Esophagus muscularis mucosa (tissue), 4 donors: ENCODE measurements at places on chromosomes 16 and 17. TPM values are rescaled to one million over a fixed set of nuclear protein-coding genes. Genes with fewer than 3 reads are reported as not detected.

- peak; percentile 95 for DNase-seq
Measured at GRCh38 chr16:72985995-72986394, 61.9 kb downstream of the ZFHX3 start.

- no peak for DNase-seq
Measured at GRCh38 chr16:50496990-50497389, 51.2 kb upstream of the NKD1 start.

GRCh38 chr17:9266697-9267117 is 245.4 kb downstream of the NTN1 start:
- DNase-seq = no peak

GRCh38 chr17:80770881-80771611 is 220.6 kb upstream of the CHMP6 start:
- DNase-seq = no peak

GRCh38 chr16:78425891-78426510 is 326.5 kb downstream of the WWOX start:
- peak; percentile 62 for DNase-seq

- no peak for DNase-seq
Measured at GRCh38 chr17:3835410-3836229, 10.4 kb downstream of the NCBP3 start.

RRAD gene
- 63.9 TPM for total RNA-seq

DNA sequence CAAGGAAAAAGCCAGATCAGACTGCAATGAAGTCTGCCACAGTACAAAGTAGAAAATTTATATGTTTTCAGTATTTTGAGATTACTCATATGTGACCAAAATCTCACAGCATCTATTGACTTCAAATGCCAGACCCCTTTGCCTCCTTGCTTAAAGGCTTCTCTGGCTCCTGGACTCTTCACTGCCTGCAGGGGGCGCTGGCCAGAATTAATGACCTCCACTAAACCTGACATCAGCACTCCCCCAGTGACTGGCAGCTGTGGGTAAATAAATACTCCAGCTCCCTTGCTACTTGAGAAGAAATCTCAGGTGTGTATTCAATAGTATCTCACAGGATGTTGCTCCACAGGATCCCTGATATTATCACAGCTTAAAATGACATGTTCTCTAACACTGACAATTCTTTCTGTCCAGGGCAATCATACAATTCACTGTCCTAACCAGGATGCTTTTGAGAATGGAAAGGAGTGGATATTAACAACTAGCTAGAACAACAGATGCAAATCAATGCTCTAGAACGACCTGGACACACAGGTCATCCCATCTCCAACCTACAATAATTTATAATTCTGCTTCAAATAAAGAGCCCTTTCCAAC is 4.0 kb downstream of the BECN1 start:
- no peak for DNase-seq

TBC1D3G gene
- not detected for total RNA-seq

GRCh38 chr17:67365738-67366192 is 612 bp downstream of the PSMD12 start:
- no peak for DNase-seq

DNA sequence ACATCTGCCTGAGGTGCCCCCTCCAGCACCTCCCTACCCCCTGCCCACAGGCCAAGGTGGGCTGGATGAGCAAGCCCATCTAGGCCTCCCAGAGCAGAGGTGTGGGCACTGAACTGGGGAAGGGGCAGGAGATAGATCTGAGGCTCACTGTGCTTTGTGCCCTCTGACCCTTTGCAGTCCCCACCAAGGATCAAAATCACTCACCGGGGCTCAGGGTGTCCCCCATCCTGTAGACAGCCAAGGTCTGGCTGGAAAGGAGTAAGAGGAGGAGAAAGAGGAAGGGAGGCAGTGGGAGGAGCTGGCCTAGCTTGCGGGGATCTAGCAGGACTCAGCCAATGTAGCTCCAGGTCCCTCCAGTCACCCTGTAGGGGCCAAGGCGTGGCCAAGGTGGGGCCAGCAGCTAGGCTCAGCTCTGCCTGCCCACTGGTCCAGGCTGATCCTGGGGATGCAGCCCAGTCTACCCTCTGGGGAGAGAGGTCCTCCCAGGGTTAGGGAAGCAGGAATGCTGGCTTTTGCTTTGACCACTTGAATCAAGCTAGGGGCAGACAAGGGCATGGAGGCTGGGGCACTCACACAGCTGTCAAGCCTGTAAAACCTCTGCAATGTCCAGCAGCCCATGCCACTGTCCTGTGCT is 1.8 kb downstream of the SLC12A4 start:
- DNase-seq = no peak

EVI2B gene
- 5.1 TPM for total RNA-seq

KRTAP17-1 gene
- not detected for total RNA-seq

GRCh38 chr17:44123356-44124117 is at the start of gene HDAC5:
Gene HDAC5 (minus strand): TSS chr17:44123641. CDS start chr17:44117515, 6,126 bp downstream.
- DNase-seq = peak; percentile 100

GRCh38 chr16:11481987-11482386 is 104.7 kb downstream of the LITAF start:
- no peak for DNase-seq

DNA sequence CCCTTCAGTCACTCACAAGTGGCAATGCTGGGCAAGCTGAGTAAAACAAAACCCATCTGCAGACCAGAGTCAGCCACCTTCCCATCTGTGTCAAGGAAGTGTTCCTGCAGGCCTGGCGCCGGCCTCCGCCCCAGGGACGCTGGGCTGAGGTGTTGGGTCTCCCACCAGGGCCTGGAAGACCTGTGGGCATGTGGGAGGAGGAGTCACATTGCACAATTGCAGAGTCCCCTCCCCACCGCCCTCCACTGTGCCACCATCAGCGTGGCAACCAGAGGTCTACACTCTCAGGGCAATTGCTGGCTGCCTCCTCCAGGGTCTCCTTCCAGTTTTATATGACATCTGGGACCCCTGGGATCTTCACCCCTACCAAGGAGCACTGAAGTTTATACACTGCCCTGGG is 3.0 kb upstream of the MYO15A start:
- no peak for DNase-seq

- no peak for DNase-seq
Measured at GRCh38 chr16:73062743-73063733, 15.1 kb upstream of the ZFHX3 start.

IL17C gene
- not detected for total RNA-seq

GRCh38 chr17:65901394-65901793 is 290.5 kb downstream of the CEP112 start:
- no peak for DNase-seq

DNA sequence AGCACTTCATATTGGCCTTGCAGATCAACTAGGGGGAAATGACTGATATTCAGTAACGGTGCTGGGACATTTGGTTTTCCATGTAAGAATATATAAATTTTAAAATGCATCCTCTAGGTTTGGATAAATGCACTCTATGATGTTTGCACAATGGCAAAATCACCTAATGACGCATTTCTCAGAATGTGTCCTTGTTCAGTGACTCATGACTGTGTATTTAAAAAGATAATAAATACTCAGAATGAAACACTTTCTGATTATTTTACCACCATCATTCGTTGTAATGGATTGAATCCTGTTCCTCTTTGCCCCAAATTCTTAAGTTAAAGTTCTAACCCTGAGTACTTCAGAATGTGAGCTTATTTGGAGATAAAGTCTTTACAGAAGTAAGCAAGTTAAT is 17.2 kb upstream of the ADGRG1 start:
- DNase-seq = no peak

GRCh38 chr16:61929776-61930175 is 106.5 kb downstream of the CDH8 start:
- DNase-seq = no peak

DNA sequence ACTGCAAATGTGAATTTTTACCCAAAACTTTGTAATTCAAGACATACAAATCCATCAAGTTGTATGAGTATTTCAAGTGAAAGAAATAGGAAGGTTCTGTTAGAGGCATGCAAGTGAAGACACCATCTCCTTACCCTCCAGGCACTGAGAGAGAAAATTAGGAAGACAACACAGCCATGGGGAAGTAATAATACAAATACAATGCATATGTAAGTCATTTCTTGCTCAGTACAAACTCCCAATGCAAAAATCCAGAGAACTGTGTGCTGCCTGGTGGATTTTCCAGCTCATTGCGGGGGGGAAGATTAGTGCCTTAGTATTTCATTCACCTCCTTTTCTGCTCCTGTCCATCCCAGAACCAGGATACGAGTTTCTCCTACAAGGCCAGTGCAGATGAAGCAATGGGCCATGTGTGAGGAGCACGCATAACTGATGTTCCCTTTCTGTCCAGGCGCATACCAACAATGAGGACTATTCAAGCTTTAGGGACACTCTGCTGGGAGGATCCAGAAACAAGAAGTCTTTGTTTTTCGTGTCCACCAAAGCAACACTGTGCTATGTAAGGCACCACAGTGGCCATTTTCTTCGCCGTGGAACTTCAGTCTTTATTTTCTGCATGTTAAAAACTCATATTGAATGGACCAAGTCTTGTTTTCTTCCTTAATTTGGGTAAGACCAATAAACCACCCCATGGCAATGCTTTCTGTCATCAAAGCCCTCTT is 143.7 kb upstream of the RCVRN start:
- DNase-seq = no peak

DPEP3 gene
- not detected for total RNA-seq

GRCh38 chr16:9849697-9850245 is 332.5 kb downstream of the GRIN2A start:
- peak; percentile 60 for DNase-seq

PRSS53 gene
- total RNA-seq = 1.2 TPM

GRCh38 chr17:65055708-65056638 is 567 bp downstream of the GNA13 start:
- no peak for DNase-seq

- no peak for DNase-seq
Measured at GRCh38 chr16:18958621-18959029, 25.1 kb upstream of the TMC7 start.

DNA sequence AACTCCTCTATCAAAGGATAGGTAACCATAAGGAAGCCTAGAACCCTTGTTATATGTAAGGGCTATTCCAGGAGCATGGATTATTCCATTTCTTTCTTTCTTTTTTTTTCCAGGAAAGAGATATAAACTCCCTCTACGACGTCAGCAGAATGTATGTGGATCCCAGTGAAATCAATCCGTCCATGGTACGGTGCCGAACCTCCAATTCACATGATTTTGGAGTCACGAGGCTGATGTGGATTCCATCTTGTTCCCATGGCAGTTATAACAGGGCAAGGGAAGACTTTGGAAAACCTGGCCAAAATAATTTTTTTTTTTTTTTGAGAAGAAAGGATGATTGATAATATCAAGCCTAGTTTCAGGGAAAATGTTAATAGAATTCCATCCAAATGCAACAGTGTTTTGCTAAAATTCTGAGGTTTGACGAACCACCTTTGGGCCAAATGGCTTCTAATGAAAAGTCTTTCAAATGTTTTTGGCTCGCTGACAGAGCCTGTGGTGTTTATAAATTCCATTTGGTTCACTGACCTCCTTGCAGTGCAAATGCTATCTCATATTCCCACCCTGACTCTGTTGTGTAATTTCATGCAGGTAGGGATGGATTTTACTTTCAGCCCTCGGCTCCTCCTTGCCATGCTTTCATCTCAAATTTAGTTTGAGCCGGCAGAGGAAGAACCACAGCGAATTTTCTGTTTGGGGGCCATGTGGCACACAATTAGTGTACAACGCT is 90.0 kb downstream of the SDR42E1 start:
- no peak for DNase-seq

DNA sequence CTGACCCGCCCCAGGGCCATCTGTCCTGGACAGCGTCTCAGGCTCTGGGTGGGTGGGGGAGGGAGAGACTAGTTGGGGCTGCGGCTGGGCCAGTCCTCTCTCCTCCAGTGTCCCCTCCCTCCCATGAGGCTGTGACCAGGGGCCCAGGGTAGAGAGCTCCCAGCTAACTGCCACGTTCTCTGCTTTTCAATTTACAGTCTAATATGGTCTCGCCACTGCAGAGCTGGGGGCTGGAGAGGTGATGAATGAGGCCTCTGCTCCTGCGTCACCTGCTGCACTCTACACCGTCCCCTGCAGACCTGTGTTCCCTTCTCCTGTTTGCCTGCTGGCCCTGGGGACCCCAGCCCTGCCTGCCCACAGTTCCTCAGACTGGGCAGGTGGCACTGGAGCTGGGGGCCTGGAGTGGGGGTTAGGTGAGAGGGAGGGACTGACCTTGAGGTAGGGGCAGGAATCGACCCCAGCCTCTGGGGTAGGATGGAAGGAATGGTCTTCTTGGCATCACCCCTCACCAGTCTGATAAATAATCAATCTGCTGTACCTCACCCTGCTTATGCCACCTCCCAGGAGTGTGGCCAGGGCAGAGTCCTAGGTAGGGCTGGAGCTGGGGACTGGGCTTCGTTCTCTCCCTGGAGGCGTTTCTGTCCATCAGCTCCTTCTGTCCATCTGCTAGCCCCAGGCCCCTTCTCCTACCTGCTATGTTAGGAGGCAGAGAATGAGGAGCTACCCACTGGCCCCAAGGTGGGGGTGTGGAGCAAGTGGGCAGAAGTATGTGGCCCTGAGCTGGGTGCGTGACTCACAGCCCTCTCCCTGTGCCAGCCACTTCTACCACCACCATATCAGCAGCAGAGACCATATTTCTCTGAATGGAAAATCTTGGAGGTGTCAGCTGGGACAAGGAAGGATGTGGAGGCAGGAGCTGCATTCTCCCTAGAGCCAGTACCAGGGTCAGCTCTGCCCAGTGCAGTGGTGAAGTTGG is 12.9 kb downstream of the SEZ6 start:
- no peak for DNase-seq

DNA sequence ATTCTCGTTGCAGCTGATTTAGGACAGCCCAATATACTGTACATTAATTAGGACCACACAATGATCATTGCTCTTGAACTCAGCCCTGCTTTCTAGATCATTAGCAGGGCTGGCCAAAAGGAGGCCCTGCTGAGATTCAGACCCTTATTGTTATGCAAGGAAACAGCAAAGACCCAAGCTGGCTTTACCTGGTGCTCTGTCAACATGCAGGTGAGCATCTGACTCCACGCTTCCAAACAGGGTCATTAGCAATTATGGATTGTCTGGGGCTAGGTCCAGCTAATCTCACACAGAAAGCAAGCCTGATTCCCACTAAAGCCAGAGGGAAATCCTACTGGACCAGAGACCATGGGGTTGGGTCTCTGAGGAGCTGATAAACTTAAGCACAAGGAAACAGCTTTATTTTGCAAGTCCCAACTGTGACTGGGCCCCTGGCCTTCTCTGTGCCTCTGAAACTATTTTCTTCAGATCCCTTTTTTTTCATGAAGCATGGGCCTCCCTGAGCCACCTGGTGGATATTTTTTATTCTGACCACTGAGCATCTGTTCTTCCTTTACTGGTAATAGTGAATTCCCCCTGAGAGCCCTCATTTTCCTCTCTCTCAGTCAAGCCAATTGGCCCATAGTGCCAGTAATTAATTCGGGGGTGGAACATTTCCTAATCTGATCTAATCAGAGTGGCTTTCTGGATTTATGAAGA is 236.1 kb downstream of the GRIN2A start:
- DNase-seq = no peak

GRCh38 chr17:64244165-64244564 is 18.9 kb downstream of the TEX2 start:
- no peak for DNase-seq

VTN gene
- under 0.01 TPM for total RNA-seq

DNA sequence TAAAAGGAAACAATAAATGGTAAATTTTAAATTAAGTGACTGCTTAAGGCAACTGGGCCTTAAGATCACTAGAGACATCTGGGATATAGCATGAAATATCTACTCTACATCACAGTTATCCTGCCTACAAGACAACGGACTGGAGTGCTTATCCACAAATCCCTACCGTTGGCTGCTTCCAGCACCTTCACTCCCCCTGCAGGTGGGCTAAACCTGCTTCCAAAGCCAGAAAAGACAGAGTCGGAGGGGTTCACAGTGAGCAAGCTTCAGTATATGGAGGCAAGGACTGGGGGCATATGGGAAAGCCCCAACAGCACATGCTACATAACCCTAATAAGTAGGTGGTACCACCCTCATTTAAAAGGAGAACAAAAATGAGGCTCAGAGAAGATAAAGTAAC is 45.3 kb downstream of the GRIN2A start:
- no peak for DNase-seq
